GM12878 (cell line): ENCODE measurements at places on chromosomes 12 and 14. TPM values are rescaled to one million over a fixed set of nuclear protein-coding genes. Genes with fewer than 3 reads are reported as not detected.

SMOC1 gene
- total RNA-seq: 0.26 TPM in 1 of 2 replicates, not detected in the other

MRPL42 gene
- total RNA-seq: 77.9 and 81.0 TPM in 2 replicates

TEX22 gene
- 2.7 and 4.0 TPM in 2 replicates for total RNA-seq

DNA sequence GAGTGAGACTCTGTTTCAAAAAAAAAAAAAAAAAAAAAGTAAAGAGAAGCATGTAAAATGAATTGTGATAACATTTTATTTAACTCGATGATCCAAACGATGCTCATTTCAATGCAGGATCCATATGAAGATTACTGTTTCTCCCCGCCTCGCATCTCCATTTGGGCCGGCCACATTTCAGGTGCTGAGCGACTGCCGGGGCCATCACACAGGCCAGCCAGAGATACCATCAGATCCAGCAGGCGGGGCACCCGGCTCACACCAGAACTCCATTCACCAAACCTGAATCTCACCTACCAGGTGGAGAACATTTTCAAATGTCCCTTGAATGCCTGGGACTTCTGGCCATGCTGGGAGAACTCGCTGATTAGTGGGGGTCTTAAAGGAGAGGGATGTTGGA, 18.0 kb upstream of the FZD10 start:
- DNase-seq: no peak

DNA sequence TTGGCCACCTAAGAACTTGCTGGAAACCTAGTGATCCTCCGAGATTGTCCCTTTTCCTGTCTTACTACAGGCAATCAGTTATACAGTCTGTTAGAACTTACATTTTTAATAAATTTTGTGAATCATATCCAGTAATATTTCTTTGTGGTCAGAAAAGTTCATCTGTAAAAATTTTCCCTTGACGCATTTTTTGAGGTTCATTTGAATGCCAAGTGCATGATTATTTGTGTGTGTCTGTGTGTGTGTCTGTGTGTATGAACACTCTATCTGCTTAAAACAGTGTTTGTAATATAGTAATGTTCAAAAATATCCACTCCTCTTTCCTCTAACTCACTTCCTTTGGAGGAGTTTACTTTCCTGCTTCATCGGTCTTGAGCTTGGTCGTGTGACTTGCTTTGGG, 468.7 kb upstream of the FLRT2 start:
- no peak for DNase-seq

DNA sequence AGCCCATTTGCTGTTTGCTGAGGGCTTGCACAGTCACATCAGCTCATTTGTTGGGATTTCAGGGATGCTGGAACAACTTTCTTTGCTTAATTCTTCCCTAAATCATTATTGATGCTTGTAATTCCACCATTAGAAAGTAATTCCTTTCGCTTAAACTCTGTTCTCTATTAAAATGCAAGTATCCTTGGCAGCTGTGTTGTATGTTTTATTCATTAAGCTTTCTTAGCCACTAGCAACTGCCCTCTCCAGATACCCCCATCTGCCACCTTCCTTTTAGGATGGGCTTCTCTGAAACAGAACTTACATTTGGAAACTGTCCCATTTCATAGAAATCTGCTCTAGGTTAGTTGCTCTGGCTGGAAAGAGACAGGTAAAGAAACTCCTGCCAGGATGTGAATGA, 43.7 kb downstream of the ADCK1 start:
- DNase-seq: no peak

GRCh38 chr12:119211884-119212283, 33.2 kb downstream of the HSPB8 start:
- DNase-seq: no peak

DNA sequence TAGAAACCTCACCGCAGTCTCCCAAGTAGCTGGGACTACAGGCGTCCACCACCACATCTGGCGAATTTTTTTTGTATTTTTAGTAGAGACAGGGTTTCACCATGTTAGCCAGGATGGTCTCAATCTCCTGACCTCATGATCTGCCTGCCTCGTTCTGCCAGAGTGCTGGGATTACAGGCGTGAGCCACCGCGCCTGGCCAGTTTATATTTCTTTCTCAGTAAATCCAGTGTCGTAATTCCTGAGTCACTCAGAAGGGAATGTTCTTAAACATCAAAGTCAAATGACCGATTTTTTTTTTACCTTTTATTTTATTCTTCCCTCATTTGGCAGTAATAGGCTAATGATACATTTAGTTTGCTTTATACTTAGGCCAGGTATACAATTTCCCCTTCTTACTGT, 80.5 kb downstream of the FBXO33 start:
- DNase-seq: no peak

GRCh38 chr14:92460916-92461579, 52.5 kb upstream of the RIN3 start:
- peak; percentile 61 for DNase-seq

- DNase-seq: no peak
Observed at GRCh38 chr12:70227911-70228310, 15.3 kb upstream of the CNOT2 start.

- DNase-seq: no peak
Observed at GRCh38 chr14:99195602-99196309, 76.2 kb downstream of the BCL11B start.

- no peak for DNase-seq
Observed at GRCh38 chr14:100677554-100678468, 48.9 kb upstream of the DLK1 start.
